Mesothelial cell of epicardium (in vitro differentiated cells): ENCODE measurements at places on chromosomes 12 and 14. TPM values are rescaled to one million over a fixed set of nuclear protein-coding genes. Genes with fewer than 3 reads are reported as not detected.

GRCh38 chr12:107365703-107366102 lies 272.4 kb upstream of the CRY1 start:
- no peak overlapping the region for H3K4me3 ChIP-seq
- no peak for DNase-seq
- peaks cover 1% of the 10 kb centered on the region for H3K4me1 ChIP-seq
- H3K27me3 ChIP-seq, result peaks cover 28% of the 10 kb centered on the region
- no peaks in the 10 kb centered on the region for H3K36me3 ChIP-seq

GRCh38 chr14:20623798-20624197 lies 17.7 kb downstream of the OR6S1 start:
- no peak overlapping the region for H3K27ac ChIP-seq
- DNase-seq, result no peak
- no peaks in the 10 kb centered on the region for H3K36me3 ChIP-seq
- peaks cover 45% of the 10 kb centered on the region for H3K4me1 ChIP-seq

DNA sequence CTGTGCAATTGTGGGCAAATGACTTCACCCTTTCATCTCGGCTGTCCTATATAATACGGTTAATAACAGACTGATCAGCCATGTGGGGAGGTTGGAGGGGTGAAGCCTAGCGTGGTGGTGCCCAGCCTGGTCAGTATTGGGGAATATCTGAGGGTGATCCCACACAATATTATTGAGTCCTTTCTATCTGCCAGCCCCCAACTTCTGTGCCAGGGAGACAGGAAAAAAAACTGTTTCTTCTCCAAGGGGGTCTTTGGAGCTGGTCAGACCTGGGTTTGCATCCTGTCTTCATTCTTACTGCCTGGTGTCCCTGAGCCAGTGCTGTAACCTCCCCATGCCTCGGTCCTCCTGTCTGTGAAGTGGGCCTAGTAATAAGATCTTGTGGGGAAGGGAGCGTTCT lies 6.5 kb downstream of the CYP46A1 start:
- no peaks in the 10 kb centered on the region for H3K36me3 ChIP-seq
- no peaks in the 10 kb centered on the region for H3K4me1 ChIP-seq
- peaks cover 55% of the 10 kb centered on the region for H3K27me3 ChIP-seq
- peak; percentile 17 for DNase-seq

GRCh38 chr14:81589381-81590065 lies 55.9 kb upstream of the SEL1L start:
- DNase-seq, result no peak
- H3K4me3 ChIP-seq, result no peak overlapping the region
- H3K36me3 ChIP-seq, result no peaks in the 10 kb centered on the region
- H3K27me3 ChIP-seq, result peaks cover 2% of the 10 kb centered on the region
- H3K27ac ChIP-seq, result no peak overlapping the region

GRCh38 chr12:1882850-1883470 lies 35.5 kb downstream of the CACNA2D4 start:
- no peak overlapping the region for H3K27ac ChIP-seq
- H3K36me3 ChIP-seq, result no peaks in the 10 kb centered on the region
- DNase-seq, result no peak
- H3K4me3 ChIP-seq, result no peak overlapping the region

DNA sequence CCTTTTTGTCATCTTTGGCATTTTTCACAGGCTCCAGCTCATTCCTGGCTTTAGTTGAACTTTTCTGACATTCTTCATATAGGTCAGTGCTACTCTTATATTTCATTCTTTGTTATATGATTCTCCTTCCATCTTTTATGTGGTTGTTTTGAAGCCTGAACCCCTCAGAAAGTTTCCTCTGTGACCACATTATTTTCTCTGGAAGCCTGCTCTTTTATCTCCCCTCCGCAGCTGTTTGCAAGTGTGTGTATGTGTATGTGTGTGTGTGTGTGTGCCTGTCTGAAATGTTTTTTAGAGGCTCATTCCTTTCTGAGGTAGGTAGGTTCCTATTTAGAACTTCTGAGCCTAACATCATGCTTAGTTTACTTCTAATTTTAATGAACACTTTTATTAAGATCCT lies 47.6 kb downstream of the ANO4 start:
- no peak overlapping the region for H3K27ac ChIP-seq
- H3K27me3 ChIP-seq, result no peaks in the 10 kb centered on the region
- DNase-seq, result no peak
- no peaks in the 10 kb centered on the region for H3K4me1 ChIP-seq

- peaks cover 9% of the 10 kb centered on the region for H3K4me1 ChIP-seq
- H3K4me3 ChIP-seq, result no peak overlapping the region
These were observed 186.0 kb downstream of the PAH start for GRCh38 chr12:102730996-102731395.

GRCh38 chr14:34605461-34605860 lies 24.5 kb downstream of the SNX6 start:
- peaks cover 26% of the 10 kb centered on the region for H3K36me3 ChIP-seq
- no peaks in the 10 kb centered on the region for H3K27me3 ChIP-seq
- DNase-seq, result no peak
- no peak overlapping the region for H3K4me3 ChIP-seq
- no peak overlapping the region for H3K27ac ChIP-seq
- no peaks in the 10 kb centered on the region for H3K4me1 ChIP-seq

GRCh38 chr14:70803321-70804310 lies 5.7 kb downstream of the MAP3K9 start:
- no peak for DNase-seq
- H3K27me3 ChIP-seq, result peaks cover 5% of the 10 kb centered on the region
- H3K4me1 ChIP-seq, result peaks cover 20% of the 10 kb centered on the region
- peaks cover 14% of the 10 kb centered on the region for H3K36me3 ChIP-seq
- no peak overlapping the region for H3K27ac ChIP-seq

GRCh38 chr14:28762303-28762954 lies 4.2 kb upstream of the FOXG1 start:
- peaks cover 94% of the 10 kb centered on the region for H3K27me3 ChIP-seq
- no peak overlapping the region for H3K27ac ChIP-seq
- H3K4me1 ChIP-seq, result peaks cover 17% of the 10 kb centered on the region
- no peak for DNase-seq

DNA sequence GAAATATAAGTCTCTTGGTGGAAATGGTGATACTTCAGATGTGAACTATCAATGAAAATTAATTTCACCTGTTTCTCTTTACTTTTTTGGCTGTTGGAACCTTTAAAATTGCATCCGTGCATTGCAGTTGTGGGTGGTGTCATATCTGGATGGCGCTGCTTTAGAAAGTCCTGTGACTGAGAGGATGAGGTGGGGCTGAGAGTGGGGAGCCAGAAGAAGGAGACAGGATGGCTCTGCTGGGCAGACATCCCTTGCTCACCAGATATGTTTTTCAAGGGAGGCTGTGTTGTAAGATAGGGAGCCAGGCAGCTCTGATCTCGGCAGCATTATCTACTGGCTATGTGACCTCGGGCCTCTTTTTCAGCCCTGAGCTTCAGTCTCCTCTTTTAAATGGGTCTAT lies 12.7 kb downstream of the ASB2 start:
- no peaks in the 10 kb centered on the region for H3K27me3 ChIP-seq
- H3K27ac ChIP-seq, result no peak overlapping the region
- H3K4me1 ChIP-seq, result peaks cover 16% of the 10 kb centered on the region
- H3K36me3 ChIP-seq, result no peaks in the 10 kb centered on the region
- H3K4me3 ChIP-seq, result no peak overlapping the region

GRCh38 chr14:102424923-102425322 lies 62.2 kb downstream of the TECPR2 start:
- H3K4me3 ChIP-seq, result no peak overlapping the region
- no peak for DNase-seq
- H3K36me3 ChIP-seq, result peaks cover 24% of the 10 kb centered on the region
- no peaks in the 10 kb centered on the region for H3K27me3 ChIP-seq
- H3K4me1 ChIP-seq, result peaks cover 4% of the 10 kb centered on the region

GRCh38 chr14:26190646-26191045 lies 407.2 kb downstream of the NOVA1 start:
- H3K4me1 ChIP-seq, result no peaks in the 10 kb centered on the region
- no peak overlapping the region for H3K4me3 ChIP-seq
- no peak overlapping the region for H3K27ac ChIP-seq
- no peaks in the 10 kb centered on the region for H3K36me3 ChIP-seq
- DNase-seq, result no peak

DNA sequence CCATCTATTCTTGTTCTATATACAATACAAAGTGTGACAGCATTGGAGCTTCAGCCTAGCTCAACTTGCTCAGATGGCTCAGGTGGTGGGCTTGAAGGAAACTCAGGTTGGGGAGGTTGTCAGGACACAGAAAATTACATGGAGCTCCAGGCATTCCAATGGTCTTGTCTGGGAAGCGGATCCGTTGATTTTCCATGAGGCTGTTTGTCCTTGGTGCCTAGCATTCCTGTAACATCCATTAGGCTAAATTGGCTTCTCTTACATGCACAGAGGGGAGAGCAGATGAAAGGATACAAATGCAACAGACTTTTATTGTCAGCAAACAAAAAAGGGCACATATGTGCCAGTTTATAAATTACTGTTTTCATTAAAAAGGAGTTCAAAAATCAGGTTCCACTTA lies 75.5 kb upstream of the OTX2 start:
- no peak for DNase-seq
- peaks cover 9% of the 10 kb centered on the region for H3K4me1 ChIP-seq
- no peak overlapping the region for H3K27ac ChIP-seq

DNA sequence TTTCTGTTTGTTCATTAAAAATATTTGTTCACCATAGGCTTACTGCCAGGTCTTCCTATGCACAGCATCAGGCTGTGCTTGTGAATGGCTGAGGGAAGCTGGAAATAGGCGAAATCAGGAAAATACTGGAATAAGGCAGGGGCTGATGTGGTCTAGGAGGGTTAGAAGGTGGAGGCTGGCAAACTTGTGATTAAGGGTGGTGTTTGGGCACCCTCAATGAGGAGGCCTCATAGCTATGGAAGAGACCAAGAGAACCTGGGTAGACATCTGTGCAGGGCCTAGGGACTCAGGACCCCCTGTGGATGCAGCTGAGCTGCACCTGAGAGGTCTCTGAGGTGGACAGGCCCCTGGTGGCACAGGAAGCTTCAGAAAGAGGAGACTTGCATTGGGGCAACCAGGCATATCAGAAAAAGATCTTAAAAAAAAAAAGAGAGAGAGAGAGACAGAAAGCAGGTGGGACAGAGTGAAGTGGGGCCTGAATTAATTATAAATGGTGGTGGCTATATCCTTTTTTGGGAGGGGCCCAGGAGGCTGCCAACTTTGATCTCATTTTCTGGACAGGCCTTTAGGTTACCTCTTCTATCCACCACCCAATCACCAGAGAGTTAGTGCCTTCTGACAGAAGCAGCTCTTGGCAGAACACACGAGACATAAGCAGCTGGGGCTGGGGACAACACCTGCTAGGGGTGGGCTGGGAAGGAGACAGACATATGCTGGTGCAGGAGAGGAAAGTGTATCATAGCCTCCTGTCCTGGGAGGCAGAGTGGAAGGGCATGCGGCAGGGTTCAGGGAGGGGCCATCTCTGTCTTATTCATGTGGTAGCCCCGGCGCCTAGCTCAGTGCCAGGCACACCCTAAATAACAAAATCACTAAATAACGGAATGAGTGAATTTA lies 46.7 kb upstream of the ATP23 start:
- H3K27me3 ChIP-seq, result no peaks in the 10 kb centered on the region
- H3K27ac ChIP-seq, result peak overlapping the region; percentile 100
- no peaks in the 10 kb centered on the region for H3K36me3 ChIP-seq
- no peak for DNase-seq
- peaks cover 84% of the 10 kb centered on the region for H3K4me1 ChIP-seq
- peak overlapping the region; percentile 53 for H3K4me3 ChIP-seq

GRCh38 chr12:67853204-67853603 lies 136.0 kb upstream of the IFNG-AS1 start:
- H3K4me1 ChIP-seq, result peaks cover 28% of the 10 kb centered on the region
- H3K4me3 ChIP-seq, result no peak overlapping the region
- no peaks in the 10 kb centered on the region for H3K27me3 ChIP-seq
- H3K27ac ChIP-seq, result no peak overlapping the region

DNA sequence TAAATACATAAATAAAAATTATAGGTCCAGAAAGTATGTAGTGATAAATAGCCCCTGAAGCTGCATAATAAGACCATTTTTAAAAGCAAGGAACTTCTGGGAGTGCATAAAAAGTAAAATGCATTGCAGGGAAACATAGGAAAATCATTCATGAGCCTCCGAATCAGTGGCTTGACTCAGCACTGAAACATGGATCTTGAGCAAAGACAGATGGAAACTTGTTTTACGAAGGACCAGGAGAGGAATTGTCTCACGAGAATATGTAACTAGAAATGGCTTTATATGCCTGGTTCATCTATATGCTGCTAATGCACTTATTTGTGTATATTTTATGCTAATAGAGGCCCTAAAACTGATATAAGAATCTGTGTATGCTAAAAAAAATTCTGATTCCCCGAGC lies 14.7 kb downstream of the TMEM30B start:
- no peak for DNase-seq
- no peaks in the 10 kb centered on the region for H3K36me3 ChIP-seq
- no peak overlapping the region for H3K4me3 ChIP-seq
- H3K27ac ChIP-seq, result no peak overlapping the region

- H3K27me3 ChIP-seq, result peaks cover 43% of the 10 kb centered on the region
- H3K4me1 ChIP-seq, result peaks cover 6% of the 10 kb centered on the region
- no peak overlapping the region for H3K27ac ChIP-seq
- H3K36me3 ChIP-seq, result no peaks in the 10 kb centered on the region
- no peak overlapping the region for H3K4me3 ChIP-seq
These were observed 2.4 kb upstream of the WIF1 start for GRCh38 chr12:65123435-65124063.

PTCSC3 gene
- total RNA-seq, result not detected in 3 replicates

HPD gene
- total RNA-seq, result 0.16 TPM in 1 of 3 replicates, not detected in the others

IQSEC3 gene
- 7.4 to 8.8 TPM (median 8.5 TPM) in 3 replicates for total RNA-seq

RPL10L gene
- not detected in 3 replicates for total RNA-seq

TMEM263 gene
- 73.0 to 76.2 TPM (median 76.1 TPM) in 3 replicates for total RNA-seq

TPH2 gene
- total RNA-seq, result not detected in 3 replicates

LRIG3 gene
- 16.2 to 22.3 TPM (median 20.3 TPM) in 3 replicates for total RNA-seq

MUCL1 gene
- total RNA-seq, result not detected in 3 replicates

TBX5 gene
- 8.4 to 9.7 TPM (median 9.3 TPM) in 3 replicates for total RNA-seq
